ENCODE measurements at places on chromosomes 11 and 22.
A peak's percentile ranks its signal among the peaks of the same experiment; 100 is the strongest.

DNA sequence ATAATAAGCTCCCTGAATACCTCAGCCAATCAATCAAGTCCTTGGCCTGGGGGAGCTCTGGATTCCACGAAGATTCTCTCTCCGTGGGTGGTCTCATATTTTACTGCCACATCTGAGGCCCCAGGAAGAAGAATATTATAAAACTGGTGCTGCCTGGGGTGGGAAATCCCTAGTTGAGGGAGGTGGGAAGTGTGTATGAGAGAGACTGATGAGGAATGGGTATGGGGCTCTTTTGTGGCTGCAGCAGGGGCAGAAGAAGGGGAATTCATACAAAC, 71.5 kb downstream of the SYN3 start:
- no peak for DNase-seq

DNA sequence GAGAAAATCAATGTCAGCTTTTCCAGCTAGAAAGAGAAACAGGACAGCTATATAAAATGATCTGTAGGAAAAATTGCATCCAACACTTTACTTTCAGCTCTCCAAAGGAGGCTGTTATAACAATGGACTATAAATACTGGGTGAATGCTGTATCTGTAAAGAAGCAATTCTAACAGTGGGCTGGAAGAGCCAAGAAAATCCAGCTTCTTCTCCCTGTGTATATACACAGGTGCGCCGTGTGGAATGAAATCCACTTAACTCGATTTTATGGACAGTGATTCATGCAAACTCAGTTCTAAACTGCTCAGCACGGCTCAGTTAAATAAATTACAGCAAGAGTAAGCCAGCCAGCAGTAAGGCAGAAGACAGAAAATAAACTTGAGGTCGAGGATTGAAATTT, 32.5 kb upstream of the LMO2 start:
- DNase-seq: no peak

GRCh38 chr11:104774578-104774977, 123.7 kb downstream of the CASP12 start:
- no peak for DNase-seq

DNA sequence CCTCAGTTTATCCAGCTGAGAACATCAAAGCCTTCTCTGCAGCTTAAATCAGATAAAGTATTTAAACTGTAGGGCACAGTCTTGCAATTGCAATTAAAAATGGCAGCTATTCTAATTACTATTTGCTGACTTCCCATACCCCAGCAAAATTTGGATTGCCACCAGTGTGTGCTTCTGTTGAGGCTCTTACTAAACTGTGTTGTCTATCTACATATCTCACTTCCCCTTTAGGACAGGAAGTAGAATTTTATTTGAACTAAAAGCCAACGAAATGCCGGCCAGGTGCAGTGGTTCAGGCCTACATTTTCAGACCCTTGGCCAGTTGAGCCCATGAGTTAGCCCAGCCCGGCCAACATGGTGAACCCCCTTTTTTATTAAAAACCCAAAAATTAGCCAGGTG, 7.1 kb downstream of the SAA4 start:
- peak; percentile 58 for DNase-seq

DNA sequence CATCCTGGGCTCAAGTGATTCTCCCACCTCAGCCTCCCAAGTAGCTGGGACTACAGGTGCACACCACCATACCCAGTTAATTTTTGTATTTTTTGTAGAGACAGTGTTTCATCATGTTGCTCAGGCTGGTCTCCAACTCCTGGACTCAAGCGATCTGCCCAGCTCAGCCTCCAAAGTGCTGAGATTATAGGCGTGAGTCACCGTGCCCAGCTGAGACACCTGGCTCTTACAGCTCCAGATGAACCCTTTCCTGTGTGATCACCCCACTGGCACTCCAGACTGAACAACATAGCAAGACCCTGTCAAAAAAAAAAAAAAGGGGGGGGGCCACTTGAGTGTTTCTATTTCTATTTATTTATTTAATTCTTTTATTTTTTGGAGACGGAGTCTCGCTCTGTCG, 1.0 kb upstream of the ADSL start:
- peak; percentile 29 for DNase-seq

DNA sequence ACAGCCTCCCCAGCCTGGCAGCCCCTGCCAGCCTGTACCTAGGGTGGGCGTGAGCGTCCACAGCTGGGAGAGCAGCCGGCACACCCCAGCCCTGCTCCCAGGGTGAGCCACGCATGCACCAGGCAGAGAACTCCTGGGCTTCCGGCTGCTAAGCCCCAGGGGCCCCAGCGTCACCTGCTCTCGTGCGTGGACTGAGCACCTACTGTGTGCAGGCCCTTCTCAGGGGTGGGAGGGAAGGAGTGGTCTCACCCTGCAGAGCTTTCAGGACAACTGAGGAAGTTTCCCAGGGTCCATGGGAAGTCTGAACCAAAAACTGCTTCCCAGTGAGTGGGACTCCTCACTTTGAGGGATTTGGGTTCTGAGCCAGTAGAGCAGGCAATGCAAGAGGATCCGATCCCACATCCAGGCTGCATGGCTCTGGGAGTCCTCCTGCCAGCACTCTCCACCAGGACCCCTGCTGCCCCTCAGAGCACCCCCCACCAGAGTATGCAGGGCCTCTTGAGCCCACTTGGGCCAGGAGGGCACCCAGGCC, 47.1 kb upstream of the PRODH start:
- DNase-seq: no peak

- DNase-seq: no peak
These were observed 66.4 kb downstream of the DGCR2 start for GRCh38 chr22:19055801-19056200.

- DNase-seq: no peak
These were observed 37.9 kb downstream of the NECTIN1 start for GRCh38 chr11:119691020-119691666.

DNA sequence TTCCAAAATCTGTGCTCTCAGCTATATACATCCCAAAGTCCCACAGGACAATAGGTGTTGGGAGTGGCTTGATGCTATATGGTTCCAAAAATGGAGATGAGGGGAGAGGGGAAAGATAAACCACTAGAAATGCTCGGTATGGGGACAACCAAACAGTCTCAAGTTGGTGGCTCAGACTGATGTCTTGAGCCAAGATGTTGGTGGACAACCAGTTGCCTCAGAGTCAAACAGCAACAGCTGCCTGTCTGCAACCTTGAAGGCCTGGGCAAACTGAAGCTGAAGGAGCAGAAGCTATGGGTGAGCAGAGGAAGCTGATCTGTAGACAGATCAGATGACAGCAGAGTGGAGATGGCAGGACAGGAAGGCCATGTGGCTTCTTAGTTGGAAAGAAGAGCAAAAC, 4.0 kb downstream of the RRP8 start:
- no peak for DNase-seq

- no peak for DNase-seq
These were observed 1.9 kb downstream of the CLDN5 start for GRCh38 chr22:19522190-19522880.

- no peak for DNase-seq
These were observed 123.9 kb downstream of the CTNND1 start for GRCh38 chr11:57885298-57886050.

DNA sequence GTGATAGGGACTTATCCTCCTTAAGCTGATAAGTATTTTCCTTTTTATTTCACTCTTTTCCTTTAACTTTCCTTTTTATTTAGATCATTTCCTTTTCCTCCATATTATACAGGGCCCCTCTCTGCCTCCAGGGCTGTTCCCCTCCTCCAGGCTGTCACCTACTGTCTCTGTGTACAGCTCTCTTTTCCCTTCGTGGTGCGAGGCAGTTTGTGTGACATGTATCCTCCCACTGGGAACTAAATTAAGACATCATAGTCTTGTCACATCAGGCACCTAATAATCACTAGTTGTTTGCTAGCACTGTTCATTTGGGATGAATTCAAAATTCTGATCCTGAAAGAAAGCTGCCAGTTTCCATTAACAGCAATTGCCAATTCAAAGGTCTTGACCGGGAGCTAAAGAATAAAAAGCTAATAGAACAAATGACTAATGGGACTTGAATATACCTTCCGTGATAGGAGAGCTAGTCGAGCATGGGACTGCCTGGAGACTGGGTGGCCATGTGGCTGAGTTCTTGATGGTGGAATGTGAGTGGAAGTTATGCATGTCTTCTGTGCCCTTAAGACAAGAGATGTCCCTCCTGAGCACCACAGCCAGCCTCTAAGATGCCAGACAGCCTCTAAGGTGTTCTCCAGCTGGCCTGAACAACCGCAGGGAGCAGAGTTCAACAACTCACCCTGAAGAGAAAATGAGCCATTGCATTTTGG, 77.7 kb upstream of the LRRC55 start:
- DNase-seq: no peak

DNA sequence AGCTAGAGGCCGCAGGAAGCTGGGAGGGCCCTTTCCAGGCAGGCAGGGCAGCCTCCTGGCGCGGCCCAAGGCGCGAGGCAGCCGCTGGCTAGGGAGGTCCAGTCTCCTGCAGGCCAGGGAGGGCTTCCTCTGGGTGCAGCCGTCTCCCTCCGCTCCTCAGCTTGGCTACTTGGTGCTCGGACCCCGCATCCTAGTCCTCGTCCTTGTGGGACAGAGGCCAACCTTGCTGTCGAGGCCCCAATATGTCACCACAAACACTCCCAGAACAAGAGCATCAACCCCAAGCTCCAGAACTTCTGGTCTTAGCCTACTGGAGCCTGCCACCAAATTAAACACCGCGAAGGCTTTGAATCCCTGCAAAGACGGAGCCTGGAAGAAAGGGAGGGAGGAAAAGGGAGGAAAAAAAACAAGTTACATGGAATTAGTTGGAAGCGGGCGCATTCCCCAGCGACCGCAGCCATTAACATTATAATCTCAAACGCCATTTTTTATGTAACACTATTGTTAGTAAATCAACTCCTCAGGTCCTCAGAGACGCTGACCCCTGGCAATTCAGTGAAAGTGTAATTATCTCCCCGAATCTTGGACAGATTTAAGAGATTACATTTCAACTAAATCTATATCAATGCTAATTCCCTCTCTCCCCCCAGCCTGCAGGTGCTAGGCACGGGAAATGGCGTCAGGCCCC, 12.7 kb upstream of the PAX6 start:
- DNase-seq: no peak

DNA sequence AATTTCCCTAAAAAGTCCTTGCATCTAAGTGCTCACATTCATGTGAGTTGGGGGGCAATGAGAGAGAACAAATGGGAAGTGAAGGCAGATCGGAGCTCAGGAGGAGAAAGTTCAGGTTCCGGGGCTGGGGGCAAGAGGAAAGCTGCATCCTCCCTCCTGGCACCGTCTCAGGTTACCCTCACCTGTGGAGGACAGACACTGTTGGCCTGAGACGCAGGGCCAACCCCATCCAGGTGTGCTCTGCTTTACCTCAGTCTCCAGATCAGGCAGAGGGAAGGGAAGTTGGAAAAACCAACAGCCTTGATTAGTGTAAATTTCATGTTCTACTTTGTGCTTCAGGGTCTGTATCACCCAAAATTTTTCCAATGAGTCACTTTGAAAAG, 146.9 kb downstream of the TRIM29 start:
- DNase-seq: no peak

DNA sequence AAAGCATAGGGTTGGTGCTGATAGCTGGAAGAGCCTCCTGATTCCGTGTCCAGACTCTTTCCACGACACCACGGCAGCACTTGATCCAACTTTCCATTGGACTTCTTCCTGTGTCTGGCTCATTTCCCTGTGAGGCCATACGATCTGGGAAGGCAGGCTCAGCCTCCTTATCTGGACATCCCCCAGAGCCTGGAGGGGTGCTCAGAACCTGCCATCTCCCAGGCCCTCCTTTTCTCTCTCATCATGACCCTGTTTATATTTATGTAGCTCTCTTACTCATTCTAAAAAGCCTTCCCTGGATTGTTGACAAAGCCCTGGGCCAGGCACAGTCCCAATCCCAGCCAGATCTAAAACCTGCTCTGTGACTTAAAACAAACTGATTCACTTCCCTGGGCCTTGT, 7.8 kb upstream of the BCL9L start:
- DNase-seq: no peak

- no peak for DNase-seq
These were observed 21.0 kb downstream of the LMO1 start for GRCh38 chr11:8242499-8243280.

- no peak for DNase-seq
These were observed 29.1 kb downstream of the CSF2RB start for GRCh38 chr22:36942556-36942955.

GRCh38 chr11:126026579-126026978, 36.1 kb downstream of the CDON start:
- no peak for DNase-seq

DNA sequence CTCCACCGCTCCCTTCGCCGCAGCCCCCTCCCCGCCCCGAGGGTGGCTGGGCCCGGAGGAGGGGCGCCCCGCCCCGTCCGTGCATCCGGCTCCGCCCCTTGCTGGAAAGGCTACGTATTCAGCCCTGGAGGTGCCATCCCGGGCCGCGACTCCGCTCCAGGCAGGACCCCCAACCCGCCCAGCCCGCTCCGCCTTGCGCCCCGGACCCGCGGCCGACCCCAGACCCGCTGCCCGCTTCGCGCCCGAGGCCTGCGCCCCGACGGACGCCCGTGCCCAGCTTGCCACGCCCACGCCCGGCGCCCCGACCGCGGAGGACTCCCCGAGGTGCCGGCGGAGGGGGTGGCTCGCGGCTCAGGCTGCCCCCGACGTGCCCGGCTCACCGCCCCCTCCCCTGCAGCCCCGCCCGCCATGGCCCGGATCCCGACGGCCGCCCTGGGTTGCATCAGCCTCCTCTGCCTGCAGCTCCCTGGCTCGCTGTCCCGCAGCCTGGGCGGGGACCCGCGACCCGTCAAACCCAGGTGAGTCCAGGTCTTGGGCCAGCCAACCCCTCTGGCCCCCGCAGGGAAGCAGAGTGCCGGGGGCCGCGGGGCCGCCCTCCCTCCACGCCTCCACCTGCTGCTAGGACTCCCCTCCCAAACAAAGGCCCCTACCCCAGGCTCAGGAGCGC, at the start of gene ADM2:
TSS of gene ADM2 (plus strand) at position 104 of the 667 bp plus-strand sequence. CDS start at position 409, 305 bp downstream.
- DNase-seq: no peak

DNA sequence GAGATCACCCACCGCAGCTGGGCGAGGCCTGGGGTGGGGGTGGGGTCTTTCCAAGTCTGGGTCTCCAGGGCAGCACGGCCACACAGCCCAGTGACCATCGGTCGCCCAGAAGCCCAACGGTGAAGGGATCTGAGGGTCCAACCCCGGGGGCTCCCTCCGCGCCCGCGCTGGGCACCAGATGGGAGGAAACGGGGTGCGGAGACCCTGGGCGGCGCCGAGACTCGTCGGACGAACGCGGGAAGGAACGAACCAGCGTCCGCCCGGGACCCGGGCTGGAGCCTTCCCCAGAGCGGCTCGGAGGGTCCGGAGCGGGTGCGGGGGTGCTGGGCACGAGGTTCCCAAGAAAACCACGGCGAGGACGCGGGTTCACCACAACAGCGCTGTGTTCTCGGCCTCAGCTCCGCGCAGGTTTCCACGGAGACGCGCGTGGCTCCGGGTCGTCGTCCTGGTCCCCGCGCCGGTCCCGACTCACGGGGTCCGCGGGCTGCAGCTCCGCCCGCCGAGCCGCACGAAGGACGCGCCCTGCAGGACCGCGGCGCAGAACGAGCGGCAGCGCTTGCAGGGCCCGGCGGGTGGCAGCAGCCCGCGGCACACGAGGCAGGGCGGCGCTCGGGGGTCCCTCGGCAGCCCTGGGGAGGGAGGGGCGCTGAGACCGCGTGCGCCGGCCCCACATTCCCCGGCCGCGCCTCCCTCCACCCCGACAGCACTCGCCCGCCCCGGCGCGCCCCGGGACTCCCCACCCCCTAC, 2.3 kb upstream of the IL17REL start:
- DNase-seq: no peak
